ENCODE measurements at places on chromosomes 4 and X.

DNA sequence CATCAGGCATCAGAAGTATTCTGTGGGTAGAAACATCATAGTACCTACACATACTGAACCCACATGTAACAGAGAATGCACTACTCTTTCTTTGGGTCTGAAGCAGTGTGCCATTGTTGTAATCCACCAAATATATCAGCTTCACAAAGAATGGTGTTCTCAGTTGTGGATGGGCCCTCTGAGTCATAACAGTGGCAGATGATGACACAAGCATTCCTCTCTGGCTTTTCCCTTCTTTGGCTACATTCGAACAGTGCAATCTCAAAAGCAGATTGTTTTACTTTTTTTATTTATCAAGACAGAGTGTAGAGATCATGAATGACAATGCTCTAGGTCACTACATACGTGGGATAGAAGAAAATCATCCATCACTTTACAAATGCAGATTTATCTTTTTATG lies 247.2 kb upstream of the EPHA5 start:
- no peak for DNase-seq

DNA sequence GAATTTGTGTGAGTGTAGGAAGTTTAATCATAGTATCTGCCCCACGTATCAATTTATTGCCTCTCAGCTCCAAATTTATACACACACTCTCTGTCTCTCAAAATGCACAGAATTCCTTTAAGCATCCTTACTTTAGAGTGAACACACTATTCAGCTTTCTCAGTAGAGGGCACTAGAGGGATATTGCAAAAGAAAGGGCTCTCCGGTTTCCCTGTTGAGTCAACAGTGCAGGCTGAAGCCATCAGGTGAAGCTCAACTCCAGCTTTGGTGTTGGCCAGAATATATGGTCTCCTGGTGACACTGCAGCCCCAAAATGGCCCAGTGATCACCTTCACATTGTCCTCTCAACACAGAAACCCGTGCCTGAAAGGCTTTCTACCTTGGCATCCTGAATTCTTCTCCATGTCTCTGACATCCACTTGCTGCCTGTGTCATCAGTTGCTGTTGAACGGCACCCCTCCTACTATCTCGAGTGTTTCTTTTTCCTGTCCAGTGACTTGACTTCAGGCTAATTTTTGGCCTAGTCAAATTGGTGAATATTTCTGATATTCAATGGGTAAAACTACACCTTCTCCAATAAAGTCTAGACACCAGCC lies 670.5 kb downstream of the GABRG1 start:
- no peak for DNase-seq

GRCh38 chrX:126820700-126821420 lies 1.3 kb downstream of the PRR32 start:
- no peak for DNase-seq

DNA sequence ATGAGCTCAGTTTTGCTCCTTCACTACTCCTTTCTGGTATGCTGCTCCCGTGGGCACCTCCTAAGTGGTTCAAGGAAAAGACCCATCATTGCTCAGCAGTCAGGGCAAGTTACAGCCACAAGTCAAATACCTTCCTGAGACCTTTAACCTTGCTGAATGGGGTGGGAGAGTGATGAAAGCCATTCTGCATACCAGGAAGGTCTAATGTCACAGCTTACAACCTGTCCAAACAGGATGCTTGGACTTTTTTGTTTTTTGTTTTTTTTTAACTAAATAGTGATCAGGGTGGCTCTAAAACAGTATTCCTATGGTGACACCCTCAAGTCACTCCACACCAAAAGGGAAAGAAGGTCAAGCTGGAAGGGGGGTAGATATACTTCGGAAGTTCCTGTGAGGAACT lies 93.1 kb downstream of the GPC3 start:
- no peak for DNase-seq

GRCh38 chr4:145625677-145626622 lies 6.8 kb downstream of the MMAA start:
- DNase-seq = no peak

DNA sequence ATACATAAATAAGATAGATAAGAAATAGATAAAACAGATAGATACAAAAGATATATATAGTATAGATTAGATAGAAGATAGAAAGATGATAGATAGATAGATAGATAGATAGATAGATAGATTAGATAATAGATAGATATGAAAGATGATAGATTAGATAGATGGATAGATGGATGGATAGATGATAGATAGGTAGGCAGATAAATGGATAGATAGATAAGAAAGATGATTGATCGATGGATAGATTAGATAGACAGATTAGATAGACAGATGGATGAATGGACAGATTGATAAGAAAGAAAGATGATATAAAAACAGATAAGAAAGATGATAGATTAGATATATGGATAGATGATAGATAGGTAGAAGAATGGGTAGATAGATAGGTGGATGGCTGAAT lies 90.3 kb downstream of the SMIM20 start:
- DNase-seq = no peak

DNA sequence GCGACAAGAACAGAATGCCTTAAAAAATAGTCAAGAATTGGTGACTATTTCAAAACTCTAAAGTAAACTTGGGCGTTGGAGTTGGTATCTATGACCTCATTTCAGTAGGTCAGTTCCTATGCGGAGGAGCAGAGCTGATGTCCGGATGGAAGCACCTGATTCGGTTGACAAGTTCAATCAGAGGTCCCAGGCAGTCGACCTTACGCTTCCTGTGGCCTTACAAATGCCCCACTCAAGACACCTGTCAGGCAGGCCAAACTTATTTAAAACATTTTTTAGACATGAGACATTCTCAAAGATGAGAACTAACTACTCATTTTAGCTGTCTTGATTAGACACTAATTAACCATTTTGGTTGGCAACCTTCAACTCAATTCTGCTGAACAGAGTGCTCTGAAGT lies 137.7 kb upstream of the ADAMTS3 start:
- no peak for DNase-seq

DNA sequence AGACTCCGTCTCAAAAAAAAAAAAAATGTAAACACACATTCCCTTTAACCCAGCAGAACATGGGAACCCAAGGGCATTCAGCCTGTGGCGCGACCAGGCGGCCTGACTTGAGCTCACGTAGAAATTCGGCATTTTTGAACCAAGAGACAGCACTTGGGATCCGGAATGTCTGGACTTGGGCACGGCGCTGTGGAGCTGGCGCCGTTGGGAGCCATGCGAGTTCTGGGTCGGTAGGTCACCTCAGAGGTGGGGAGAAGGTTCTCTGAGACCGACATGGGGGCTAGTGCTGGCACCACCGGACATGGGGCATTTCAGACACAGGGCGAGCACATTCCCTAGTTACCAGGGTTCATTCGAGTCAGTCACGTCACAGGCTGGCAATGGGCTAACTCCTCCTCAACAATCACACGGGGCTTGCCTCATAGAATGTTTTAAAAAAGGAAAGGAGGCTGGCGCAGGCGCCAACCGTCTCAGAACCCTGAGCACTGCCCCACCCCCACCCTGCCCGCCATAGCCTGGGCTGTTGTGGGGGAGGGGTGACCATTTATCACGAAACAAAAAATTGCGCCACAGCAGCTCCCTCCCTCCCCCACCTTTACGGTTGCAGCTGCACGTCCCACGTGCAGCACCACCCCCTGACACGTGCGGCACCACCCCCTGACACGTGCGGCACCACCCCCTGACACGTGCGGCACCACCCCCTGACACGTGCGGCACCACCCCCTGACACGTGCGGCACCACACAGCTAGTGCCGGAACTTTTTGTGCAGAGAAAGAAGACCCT lies at the start of gene TEX28:
Gene TEX28 (minus strand): TSS at position 334 of the 784 bp plus-strand sequence. CDS start 3,007 bp downstream, outside the sequence.
- no peak for DNase-seq

DNA sequence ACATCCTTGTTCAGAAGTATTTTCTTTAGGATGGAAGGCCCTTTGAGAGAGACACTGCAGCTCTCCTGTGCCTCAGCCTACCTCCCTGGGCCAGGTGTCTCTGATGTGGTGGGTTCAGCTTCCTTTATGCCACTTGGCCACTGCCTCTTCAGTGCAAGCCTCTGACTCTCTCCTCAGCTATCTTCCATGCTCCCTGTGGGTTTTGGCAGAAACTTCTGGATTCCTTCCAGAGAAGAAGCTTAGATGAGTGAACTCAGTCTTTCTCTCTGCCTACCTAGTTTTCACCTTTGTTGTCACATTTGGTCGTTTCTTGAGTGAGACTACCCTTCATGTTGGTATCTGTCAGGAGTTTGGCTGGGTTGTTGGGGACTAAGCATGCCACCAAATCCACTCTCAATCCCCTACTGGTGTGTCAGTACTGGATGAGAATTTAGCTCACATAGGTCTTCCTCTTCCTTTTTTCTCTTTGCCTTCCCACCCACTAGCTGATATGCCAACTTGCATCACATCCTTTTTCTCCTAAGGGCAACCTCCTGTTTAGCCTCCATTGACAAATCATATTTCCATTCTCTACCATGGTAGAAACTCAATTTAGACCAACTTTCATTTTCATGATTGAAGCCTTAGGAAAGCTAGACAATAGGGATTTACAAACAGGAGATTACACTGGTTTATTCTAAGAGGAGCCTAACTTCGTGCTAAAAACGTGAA lies 32.0 kb downstream of the IL15 start:
- DNase-seq = no peak

DNA sequence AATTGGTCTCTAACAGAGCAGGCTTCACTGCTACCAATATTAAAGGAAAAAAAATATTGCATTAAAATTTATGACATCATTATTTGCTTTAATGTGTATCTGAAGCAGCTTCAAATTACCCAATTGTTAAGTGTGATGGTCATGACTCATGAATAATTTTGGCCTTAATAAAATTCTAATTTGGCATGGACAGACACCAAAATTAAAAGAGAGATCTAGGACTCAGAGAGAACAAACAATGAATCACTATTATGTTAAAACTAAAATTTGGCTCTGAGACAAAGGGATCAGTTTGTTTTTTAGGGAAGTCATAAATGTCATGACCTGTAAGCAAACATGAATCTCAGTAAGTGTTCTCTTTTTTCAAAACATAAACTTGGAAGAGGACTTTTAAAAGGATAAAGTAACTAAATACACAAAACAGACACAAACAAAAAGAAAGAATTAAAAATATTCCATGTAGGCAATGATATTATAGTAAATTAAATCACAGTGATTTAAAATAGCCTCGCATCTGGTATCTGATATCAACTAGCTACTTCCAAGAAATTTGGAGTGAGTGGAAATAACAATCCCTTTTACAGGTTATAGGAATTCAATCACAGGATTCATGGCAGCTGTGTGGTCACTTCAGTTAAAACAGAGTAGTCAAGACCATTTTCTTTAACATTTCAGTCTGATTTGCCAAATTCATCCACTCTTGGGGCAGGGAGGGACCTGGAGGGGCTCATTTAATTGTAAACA lies 11.6 kb downstream of the VEGFC start:
- no peak for DNase-seq

GRCh38 chr4:83692028-83692427 lies 156.1 kb downstream of the GPAT3 start:
- DNase-seq = no peak

- DNase-seq = no peak
Observed at GRCh38 chr4:41461780-41462307, 76.1 kb upstream of the LIMCH1 start.

DNA sequence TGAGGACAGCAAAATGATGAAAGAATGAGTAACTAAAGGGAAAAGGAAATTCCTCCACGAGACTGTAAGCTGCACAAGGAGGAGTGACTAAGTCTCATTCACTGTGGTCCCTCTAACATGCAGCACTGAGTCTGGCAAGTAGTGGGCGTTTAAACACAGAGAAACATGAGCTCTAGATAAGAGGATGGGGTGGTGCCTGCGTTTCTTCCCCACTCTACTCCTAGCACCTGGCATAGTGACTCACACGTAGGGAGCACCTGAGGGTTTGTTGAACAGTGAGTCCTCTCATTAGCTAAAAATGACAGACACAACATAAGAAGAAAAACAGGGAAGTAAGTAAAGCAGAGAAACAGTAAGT lies 105.8 kb upstream of the CBR4 start:
- DNase-seq = no peak

DNA sequence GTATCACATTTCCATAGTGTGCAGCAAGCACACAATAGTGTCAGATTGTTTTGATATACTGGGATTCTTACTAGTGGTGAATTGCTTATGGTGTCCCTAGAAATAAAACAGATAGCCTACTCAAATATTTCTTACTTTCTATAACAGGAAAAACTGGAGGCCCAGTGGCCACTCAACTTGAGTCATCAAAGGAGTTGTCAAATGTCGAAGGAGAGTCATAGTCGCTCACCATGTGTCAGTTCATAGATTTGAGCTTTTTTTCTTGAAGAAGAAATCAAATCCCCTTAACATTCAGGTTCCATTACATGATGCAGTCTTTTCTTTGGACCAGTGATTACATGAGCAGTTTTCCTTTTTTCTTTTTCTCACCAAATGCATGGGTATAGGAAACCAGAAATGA lies 1271.0 kb downstream of the RAPGEF2 start:
- DNase-seq = no peak

DNA sequence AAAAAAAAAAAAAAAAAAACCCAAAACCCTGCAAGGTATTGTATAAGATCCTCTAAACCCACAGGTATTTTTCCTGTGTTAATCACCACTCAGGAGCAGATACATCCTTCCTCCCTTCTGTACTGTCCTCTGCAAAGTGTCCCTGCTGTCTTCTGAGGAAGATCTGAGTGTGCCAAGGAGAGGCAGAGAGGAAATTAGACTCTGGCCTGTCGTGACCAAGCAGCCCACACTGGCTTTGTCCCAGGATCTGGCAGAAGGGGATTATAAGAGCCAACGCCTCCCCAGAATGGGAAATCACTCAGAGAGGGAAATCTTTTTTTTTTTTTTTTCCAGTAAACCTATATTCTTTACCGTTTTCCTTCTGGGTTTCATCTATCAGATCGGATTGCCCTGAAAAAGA lies 39.6 kb downstream of the PTCHD1 start:
- DNase-seq = no peak

DNA sequence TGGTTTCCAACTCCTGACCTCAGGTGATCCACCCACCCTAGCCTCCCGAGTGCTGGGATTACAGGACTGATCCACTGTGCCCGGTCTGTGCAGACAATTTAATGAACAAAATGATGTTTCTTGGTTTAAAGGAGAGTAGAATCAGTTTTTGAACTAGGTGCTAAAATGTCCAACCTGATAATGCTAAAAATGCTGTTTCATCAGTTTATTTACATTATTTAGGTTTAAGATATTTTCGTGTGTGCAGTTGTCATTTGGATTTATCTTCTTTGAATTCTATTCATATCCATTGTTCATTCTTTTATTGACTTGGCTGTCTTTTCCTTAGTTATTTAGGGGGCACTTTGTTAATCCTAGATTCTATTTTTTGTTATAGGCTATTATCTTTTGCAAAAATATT lies 18.0 kb upstream of the GABRB1 start:
- DNase-seq = no peak

Measured in NCI-H187 (cell line).